ENCODE measurements at places on chromosomes 16 and 17. TPM values are rescaled to one million over a fixed set of nuclear protein-coding genes. Genes with fewer than 3 reads are reported as not detected.

GRCh38 chr17:49557312-49558024 lies 18.2 kb upstream of the NXPH3 start:
- DNase-seq: peak; percentile 50

GRCh38 chr16:15529673-15530072 lies 95.3 kb downstream of the BMERB1 start:
- no peak for DNase-seq

- DNase-seq: peak; percentile 6
These were observed 1.2 kb downstream of the HS3ST3B1 start for GRCh38 chr17:14302091-14302430.

The CNOT1 gene
- total RNA-seq: 150 TPM

DNA sequence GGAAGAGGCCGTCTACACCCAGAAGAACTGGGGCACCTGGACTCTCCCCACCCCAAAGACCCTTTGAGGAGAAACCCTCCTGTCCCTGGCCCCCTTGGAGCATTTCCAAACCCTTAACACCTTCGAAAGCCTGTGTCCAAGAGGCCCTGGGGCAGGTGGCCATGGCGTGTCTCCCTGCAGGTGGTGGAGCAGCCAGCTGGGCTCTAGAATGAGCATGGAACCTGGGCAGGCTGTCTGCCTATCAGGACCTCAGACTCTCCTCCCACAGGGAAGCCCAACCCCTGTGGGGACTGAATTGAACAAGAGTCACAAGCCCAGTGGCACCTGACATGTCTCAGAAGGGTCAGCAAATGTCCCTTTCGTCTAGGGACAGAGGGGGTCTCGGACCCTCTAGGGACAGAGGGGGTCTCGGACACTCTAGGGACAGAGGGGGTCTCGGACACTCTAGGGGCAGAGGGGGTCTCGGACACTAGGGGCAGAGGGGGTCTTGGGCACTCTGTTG lies 8.4 kb downstream of the CBX4 start:
- DNase-seq: no peak

DNA sequence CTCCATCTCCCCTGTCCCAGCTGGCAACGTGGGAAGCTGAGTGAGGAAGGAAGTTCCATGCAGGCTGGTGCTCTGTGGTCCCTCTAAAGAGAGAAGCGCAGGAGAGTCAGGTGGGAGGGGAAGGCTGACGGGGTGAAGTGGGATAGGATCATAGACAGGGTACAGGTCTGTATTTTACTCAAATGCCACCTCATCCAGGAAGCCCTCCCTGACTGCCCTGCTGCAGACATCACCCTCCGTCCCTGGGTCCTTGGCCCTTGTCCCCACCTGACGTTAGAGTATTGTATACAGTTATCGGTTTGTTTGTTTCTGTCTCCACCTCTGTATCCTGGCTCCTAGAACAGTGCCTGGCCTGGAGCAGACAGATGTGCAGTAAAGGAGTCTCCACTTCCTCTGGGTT lies 11.7 kb downstream of the CANT1 start:
- DNase-seq: no peak

The MYH8 gene
- not detected for total RNA-seq

DNA sequence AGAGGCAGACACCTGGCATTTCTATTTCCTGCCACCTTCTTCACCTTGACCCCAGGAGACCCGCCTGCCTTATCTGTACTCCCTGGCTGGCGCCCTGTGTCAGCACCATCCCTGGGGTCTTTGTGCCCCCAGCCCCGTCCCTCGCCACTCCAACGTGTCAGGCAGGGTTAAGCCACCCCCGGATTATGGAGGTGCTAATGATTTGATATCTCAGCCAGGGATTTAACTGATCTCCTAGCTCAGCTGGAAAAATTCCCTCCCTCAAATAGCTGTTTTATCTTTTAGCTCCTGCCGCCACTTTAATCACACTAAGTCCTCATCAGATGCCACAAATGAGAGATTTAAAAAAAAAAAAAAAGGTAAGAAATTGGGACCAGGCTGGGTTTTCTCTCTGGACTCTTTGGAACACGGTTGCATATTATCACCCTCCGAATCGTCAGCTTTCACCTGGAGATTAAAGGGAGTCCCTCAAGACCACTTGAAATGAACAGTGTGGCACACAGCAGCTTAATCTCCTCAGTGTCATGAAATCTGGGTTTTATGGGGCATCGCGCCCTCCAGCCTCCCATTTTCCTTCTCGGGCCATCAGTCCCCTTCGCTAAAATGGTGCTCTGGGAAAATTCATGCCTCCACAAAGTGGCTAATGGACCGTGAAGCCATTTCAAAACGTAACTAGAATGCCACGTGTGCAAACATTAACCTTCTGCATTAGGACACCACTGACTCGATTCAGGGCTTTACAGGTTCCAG lies 26.2 kb upstream of the WFDC1 start:
- DNase-seq: no peak

DNA sequence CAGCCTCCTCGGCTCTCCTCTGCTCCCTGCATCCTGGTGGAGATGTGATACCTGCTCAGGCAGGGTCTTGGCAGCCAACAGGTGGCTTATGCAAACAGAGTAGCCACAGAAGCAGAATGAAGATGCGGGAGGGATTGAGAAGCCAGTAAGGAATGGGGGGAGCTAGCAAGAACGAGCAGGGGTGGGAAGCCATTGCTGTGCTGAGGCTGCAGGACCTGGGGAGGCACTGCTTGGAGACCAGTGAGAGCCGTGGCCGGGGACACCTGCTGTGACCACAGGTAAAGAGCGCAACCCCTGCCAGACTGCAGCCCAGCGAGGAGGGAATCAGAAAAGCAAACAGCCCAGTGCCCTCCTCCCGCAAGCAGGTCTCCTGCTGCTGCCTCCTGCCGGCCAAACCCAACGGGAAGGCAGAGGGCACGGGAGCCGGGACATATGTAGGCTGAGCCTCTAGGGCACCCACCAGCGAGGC lies 14.7 kb downstream of the AIPL1 start:
- DNase-seq: no peak

- DNase-seq: no peak
These were observed 47.3 kb downstream of the ZCCHC14 start for GRCh38 chr16:87445486-87445885.

DNA sequence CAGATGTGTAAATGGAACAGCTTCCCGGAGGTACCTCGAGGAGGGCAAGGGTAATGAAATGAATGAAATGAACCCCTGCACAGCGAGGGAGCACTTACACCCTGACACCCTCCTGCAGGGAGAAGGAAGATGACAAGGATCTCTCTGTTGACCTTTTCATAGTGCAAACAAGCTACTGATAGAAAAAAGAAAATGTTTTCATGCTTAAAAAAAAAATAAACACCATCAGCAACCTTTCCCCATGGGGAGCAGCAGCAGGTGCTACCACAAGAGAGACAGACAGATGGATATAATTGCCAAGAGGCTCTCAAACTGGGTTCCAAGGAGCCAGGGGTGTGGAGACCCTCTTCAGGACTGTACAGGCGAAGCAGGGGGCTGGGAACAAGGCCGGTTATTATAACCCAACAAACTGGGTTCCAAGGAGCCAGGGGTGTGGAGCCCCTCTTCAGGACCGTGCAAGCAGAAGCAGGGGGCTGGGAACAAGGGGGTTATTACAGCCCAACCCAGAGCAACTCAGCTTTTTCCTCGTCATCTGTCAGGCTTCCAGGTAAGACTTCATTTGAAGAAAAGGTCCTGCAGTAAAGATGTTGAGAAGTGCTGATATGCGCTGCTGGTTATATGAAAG lies 718 bp upstream of the RPH3AL start:
- DNase-seq: no peak

The KRTAP4-6 gene
- total RNA-seq: not detected

- DNase-seq: no peak
These were observed 6.2 kb downstream of the NT5M start for GRCh38 chr17:17309356-17309755.

The RCVRN gene
- not detected for total RNA-seq

- DNase-seq: peak; percentile 97
These were observed 157.4 kb downstream of the PRKCA start for GRCh38 chr17:66459811-66460270.

DNA sequence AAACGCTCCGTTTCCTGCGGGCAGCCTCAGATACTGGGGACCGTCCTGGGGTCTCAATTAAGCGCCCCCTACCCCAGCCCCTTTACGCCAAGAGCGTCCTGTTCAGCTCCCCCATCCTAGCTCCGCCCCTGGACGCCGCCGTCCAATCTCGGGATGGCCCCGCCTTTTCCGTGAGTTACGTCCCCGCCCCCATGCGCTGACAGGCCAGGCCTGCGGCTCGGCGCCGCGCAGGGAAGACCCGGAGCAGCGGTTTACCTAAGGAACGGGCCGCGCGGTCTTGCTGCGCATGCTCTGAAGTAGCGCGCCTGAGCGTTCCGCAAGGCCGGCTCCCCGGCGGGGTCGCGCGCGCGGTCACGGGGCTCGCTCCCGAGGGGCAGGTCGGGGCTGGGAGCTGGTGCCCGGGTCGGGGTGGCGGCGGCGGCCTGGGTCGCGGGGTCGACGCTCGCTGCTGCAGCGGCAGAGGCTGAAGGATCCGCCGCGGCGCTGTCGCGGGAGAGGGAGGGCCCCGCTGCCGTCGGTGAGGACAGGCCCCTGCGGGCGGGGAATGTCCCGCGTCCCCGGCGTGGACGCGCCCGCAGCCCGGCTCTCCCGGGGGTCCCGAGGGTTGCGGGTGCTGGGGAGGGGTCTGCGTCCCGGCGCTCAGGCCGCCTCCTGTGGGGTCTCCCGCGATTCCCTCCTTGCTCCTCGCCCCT lies at the start of gene FLYWCH1:
Gene FLYWCH1, plus strand, starts transcription at position 294 of the 692 bp plus-strand sequence. CDS start 17,755 bp downstream, outside the sequence.
- DNase-seq: peak; percentile 98

DNA sequence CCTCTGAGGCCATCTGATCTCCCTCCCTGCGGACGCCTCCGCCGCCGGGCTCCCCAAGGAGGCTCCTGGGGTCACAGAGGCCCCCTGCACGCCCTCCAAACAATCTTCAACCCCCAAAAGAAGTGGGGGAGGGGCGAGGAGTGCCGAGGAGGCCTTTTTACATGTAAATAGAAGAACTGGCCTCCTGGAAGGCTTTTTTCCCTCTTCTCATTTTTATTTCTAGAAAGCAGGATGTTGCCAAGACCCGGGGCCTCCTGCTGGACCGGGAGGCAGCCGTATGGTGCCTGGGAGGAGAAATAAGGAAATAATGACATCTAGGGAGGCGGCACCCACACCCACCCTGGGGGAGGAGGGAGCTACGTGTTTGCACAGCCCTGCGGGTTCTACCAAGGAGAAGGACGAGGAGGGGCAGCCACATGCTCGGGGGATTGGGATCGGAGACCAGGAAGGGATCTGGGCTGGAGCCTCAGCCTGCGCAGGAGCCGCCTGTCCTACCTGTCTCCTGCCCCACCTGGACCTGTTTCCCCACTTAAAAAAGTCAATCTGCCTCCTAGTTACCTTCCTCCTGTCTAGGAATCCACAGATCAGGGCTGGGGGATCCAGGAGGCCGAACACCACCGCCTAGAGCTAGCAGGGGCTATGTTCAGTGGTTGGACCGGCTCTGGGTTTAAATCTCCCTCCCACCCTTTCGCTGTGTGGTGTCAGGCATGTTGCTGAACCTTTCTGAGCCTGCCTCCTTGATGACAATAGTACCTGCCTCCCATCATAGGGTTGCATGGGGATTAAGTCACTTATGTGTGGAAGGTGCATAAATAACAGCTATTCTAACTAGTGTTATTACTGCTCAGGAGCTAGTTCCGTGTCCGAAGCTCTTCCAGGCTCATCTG lies 175.7 kb upstream of the GSE1 start:
- no peak for DNase-seq

The EIF3C gene
- total RNA-seq: 669 TPM

The USH1G gene
- not detected for total RNA-seq

- peak; percentile 18 for DNase-seq
These were observed 13.5 kb upstream of the PRKAR1A start for GRCh38 chr17:68498479-68499326.

DNA sequence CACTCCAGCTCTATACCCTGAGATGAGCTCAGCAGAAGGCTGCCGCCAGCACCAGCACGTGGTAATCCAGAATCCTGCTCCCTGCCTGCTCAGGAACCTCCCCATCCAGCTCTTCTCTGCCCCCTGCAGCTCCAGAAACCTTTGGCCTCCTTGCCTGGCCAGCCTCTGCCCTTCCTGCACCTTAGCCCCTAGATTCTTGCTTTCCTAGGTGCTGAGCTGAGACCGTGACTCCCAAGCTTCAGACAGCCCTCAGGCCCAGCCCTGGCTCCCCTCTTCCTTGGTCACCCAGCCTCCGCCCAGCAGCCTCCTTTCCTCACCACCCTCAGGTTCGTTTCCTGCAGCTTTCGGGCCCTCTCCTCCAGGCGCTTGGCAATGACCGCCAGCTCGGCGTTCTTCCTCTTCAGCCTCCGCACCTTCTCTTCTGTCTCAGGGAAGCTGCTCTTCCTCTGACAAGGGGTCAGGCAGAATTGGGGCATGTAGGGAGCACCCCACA lies 2.6 kb downstream of the TSPOAP1 start:
- DNase-seq: no peak

GRCh38 chr17:4896332-4897197 lies 2.8 kb upstream of the C17orf107 start:
- DNase-seq: no peak

DNA sequence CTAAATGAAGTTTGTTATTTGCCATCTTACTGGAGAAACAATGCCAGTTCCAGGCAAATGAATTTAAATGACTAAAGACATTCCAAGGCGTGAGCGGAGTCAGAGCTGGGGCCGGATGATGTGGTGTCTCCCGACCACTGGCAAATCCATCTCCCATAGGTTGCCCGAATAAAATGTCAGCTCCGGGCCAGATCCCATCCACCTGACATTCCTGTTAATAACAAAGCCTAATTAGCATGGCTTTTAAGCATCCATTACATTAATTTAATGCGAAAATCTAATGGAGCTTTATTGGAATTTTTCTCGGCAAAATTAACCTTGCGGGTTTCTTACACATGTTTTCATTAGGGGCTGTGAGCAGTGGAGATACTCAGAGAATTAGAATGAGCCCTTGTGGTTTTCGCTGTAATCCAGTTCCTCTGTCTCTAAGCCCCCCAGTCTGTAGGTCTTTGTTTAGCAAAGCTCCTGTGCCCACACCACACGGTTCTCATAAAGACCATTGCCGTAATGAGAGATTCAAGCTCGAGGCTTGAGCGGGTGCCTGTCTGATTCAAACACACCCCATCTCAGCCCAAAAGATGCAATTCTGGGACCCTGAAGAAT lies 123.3 kb downstream of the CCT6B start:
- no peak for DNase-seq

- DNase-seq: no peak
These were observed 233.5 kb upstream of the TNRC6C start for GRCh38 chr17:77724876-77725615.

DNA sequence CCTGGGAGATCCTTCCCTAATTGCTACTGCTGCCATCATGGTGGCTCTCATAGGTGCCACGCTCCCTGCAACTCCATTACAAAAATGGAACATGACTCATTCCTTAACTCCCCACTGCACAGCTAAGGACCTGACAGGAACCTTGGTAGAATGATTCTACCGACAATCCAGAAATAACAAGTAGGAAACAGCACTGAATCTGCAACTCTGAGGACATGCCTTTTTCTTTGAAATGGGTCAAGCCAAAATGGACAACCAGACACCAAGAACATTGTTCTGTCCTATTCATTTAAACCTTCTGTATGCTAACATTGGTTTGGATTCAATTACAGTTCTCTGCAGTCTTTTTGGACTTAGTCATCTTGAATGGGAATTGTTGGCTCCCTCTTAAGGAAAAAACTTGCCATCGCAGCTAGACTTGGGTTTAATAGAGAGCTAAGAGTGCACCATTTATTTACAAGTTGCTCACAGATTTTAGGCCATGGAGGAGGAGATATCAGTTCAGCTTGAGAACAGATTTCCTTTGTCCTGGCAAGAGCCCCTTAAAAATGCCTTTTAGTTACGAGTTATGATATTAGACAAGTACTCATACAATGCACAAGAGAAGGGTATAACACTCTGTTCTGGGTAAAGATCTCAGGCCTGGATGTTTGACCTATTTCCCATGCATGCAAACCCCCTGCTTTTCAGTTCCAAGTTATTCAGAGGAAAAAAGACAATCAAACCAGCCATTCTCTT lies 20.9 kb upstream of the NSRP1 start:
- peak; percentile 76 for DNase-seq

The ADAMTS18 gene
- 27.5 TPM for total RNA-seq

The HSD17B2 gene
- total RNA-seq: 4.5 TPM

Data from endothelial cell of umbilical vein (primary cell).